SHP77 treated with DMSO at 0.1 percent for 48 hours (cell line): ENCODE measurements at places on chromosomes 7 and 10.

- DNase-seq, result no peak
These were observed 41.6 kb upstream of the FHIP2A start for GRCh38 chr10:114779803-114780576.

- no peak for DNase-seq
These were observed 28.7 kb upstream of the NAMPT start for GRCh38 chr7:106313456-106313901.

- DNase-seq, result no peak
These were observed 249.8 kb upstream of the PHF14 start for GRCh38 chr7:10723832-10724231.

DNA sequence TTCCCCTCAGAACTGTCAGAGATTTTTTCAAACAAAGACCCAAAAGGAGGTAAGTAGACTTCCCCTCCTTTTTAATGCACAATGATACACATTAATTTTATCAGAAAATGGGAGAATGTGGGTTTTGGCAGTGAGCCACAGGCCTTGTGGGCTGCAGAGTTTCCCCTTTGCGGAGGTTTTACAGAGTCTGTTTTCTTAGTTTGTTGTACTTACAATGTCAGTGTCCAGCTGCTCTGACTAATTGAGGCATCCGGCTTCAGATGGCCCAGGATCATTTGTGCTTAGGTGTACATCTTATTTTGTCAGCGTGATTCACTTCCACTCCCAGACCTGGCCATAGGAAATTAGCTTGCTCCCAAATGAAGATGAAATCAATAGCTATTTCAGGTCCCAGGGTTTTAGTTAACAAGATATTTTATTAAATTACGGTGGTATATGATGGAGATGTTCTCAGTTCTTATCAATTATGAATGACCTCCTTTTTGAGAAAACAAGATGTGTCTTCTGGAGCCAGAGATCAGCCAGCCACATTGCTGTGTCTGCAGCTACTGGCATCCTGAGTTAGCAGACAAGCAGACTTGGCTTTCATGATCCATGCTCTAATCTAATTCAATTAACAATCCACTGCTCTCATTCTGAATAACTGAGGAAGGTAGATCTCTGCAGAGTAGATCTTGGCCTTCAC lies 1086.6 kb upstream of the SORCS1 start:
- no peak for DNase-seq

GRCh38 chr10:3415878-3416605 lies 243.5 kb upstream of the PITRM1 start:
- no peak for DNase-seq

GRCh38 chr10:113517165-113517900 lies 35.5 kb upstream of the HABP2 start:
- no peak for DNase-seq

GRCh38 chr10:133062085-133062484 lies 25.6 kb upstream of the ADGRA1 start:
- no peak for DNase-seq

- DNase-seq, result no peak
These were observed 188.7 kb upstream of the PPP1R3A start for GRCh38 chr7:114107522-114107921.

GRCh38 chr7:156184164-156184563 lies 371.9 kb upstream of the SHH start:
- no peak for DNase-seq

DNA sequence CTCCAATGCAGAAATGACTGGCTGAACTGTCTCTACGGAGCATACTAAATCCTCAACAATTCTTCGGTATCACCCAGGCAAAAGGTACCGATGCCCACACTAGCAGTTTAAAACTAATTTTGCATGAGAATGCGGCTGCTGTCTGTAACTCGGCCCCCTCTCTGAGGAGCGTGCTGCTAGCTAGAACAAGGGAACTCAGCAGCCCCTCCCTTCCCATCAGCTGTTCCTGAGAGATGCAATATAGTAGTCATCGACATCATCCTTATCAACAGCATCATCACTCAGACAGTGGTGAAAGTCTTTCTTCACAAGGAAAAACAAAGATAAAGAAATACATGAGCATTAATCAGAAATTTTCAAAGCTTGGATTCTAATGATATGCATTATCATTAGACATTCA lies 189.1 kb upstream of the FRMD4A start:
- DNase-seq, result no peak

- no peak for DNase-seq
These were observed 130.8 kb downstream of the ITGA8 start for GRCh38 chr10:15588635-15589508.

DNA sequence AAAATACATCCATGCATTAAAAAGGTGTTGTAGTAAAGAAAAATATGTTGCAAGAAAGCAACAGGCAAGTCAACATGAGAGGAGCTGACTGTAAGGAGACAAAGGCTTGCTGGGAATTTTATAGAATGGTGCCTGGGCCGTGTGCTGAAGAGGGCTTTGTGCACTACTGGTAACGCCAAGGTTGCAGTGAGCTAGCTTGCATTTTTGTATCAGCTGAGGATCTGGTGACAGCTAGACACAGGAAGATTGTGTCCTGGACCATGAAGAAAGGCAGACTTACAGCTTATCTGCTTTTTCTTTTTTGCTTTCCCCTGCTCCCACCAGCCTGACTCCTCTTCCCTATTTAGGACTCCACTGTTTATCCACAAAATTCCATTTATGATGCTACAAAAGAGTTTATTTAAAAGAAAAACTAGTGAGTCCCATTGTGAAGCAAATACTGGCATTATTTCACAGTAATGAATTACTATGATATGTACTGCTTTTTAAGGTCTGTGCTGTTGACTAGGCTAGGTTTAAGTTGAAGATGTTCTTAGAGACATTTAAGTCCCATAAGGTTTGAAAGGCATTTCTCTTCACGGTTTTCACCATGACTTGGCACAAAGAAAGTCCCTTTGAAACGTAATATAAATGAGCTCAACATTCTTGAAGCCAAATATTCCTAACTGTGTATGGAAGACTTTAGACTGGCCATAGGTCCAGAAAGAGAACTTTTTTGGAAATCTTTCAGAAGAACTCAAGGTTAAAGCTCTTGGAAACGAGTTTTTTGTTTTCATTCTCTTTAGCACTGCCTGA lies 88.6 kb downstream of the SEC23IP start:
- no peak for DNase-seq

GRCh38 chr10:95442341-95442740 lies 118.8 kb downstream of the SORBS1 start:
- no peak for DNase-seq

DNA sequence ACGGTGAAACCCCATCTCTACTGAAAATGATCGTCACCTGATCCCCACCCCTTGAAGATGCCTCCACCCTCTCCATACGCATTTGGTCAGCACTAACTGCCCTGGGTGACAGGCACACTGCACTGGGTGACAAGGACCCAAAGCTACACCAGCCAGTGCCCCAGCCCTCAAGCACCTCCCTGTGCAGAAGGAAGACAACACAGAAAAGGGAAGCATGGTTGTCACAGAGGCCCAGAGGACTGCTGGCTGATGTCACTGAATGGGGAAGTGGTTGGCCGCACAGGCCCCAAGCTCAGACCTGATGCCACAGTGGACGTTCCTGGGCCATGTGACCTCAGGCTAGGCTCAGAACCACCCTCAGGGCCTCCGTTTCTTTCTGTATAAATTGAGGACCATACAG lies 4.2 kb upstream of the PILRA start:
- no peak for DNase-seq
